ENCODE measurements at places on chromosomes 7 and 10.

DNA sequence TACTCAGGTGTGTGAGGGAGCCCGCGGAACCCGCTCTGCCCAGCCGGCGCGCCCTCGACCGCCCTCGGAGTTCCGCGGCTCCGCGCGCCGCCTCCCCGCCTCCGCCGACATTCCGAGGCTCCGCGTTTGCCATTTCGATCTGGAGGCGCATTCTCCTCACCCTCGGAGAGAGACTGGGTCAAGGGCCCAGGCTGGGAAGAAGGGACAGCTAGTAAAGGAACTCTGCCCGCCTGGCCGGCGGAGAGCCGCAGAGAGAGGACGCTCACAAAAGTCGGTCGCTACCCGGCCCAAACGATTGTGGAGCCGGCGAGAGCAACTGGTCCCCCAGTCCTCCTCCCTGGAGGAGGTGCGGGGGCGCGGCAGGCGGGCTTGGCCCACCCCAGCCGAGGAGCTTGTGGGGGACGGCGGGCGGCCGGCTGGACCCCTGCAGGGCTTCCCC is 74.5 kb upstream of the LEP start:
- DNase-seq = no peak

GRCh38 chr7:106367018-106367420 is 82.2 kb upstream of the NAMPT start:
- DNase-seq = no peak

- no peak for DNase-seq
Measured at GRCh38 chr7:87510411-87510875, 35.0 kb upstream of the ABCB4 start.

- DNase-seq = no peak
Measured at GRCh38 chr10:128360783-128361182, 234.6 kb upstream of the MKI67 start.

- no peak for DNase-seq
Measured at GRCh38 chr10:25912866-25913265, 21.2 kb upstream of the MYO3A start.

Data from activated CD4-positive, alpha-beta T cell treated with anti-CD3 and anti-CD28 coated beads, Interleukin-2, amount 50 U/mL, for 24 hours (primary cell).